SK-MEL-5 (cell line): ENCODE measurements at places on chromosomes 2 and 18. TPM values are rescaled to one million over a fixed set of nuclear protein-coding genes. Genes with fewer than 3 reads are reported as not detected.

DNA sequence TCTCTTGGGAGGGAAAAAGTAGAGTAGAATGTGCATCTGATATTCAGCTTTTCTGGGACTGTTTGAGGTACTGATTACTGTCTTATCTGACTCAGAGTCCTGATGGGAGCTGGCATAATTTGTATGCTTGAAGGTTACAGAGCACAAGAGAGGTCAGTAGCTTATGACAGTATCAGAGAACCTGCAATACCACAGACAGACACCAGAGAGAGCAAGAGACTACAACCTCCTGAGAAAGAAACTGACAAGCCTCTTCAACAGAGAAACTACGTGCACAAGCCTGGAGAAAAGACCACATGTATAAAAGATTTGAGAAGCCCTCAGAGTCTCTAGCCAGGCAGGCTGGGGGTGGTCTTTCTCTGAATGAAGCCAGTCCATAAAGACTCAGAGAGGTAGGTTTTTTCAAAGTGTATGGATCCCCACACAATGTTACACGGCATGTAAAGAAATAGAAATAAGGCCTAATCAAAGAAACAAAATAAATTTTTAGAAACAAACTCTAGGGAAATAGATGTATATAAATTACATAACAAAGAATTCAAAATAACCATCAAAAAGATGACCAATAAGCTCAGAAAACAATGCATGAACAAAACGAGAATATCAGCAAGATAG, 568.3 kb downstream of the LRRTM4 start:
- DNase-seq: peak; percentile 88

Gene DAW1
- 0.08 TPM in 1 of 2 replicates, not detected in the other for total RNA-seq

- no peak for DNase-seq
Observed at GRCh38 chr2:206614811-206615210, 27.5 kb upstream of the FAM237A start.

DNA sequence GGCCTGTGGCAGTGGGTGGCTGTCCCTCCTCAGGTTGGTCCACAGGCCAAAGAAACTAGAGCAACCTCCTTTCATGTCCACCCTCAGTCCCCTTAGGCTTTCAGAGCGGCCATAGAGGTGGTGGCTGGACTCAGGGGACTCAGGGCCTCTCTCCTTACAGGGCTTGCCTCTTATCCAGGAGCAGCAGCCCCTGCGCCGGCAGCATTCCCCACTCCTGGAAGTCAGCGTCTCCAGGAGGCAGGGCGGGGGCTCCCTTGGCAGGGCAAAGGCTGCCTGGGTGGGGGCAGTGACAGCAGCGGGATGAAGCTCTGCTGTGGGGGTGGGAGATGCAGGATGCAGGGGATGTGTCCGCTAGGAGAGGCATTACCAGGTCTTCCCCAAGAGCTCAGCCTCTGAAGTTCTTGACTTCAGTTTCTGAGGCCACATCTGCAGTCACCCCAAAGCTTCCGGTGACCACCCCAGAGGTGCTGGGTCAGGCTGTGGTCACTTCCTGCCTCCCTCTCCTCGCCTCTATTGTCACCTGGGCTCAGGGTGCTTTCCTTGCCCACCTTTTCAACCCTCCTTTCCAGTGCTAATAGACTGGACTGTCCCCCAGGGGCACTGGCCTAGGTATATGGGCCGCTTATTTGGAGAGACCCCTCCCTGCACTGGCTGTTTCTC, 8.6 kb upstream of the GPR55 start:
- no peak for DNase-seq

GRCh38 chr18:55588111-55588869, at the start of gene TCF4:
Gene TCF4, minus strand, starts transcription at chr18:55588192. Its CDS starts 1,076 bp downstream, at chr18:55587116.
- peak; percentile 17 for DNase-seq

- DNase-seq: no peak
Observed at GRCh38 chr2:167420211-167420610, 531.9 kb downstream of the XIRP2 start.

DNA sequence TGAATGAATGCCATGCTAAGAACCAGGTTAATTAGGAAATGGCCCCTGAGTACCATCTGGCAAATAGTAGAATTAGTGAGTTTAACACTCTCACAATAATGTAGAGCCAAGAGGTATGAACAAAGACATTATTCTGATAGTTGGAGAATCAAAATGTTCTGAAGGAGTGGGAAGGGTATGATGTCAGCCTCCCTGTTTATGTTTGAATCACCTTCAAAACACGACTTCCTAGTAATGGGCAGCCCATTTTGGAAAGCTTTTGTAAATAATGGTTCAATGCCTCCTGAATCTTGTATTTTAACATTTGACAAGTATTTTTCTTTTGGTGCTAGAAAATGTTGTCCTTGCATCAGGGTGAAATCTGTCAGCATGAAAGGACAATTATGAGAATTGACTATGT, 108.3 kb downstream of the DSEL start:
- DNase-seq: no peak

Gene SUMO1
- 133 and 145 TPM in 2 replicates for total RNA-seq

DNA sequence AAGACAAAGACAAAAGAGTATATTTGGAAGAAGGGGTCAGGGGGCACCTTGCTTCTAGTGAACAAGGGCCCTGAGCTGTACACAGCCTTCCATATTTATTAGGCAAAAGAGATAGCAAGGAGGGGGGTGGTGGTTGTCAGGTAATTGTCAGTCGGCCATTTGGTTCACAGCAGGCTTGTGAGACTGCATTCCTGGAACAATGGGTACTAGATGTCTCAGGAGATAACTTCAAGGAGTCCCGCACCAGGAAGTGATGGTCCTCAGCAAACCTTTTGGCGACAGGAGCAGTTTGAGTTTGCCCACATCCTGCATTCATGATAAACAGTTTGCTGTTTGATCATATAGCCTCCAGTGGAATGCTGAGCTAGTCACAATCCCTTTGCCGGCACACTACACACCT, 376.4 kb upstream of the RAB12 start:
- DNase-seq: no peak

Gene ELOA2
- total RNA-seq: not detected in 2 replicates

Gene CFAP65
- 0.16 and 0.24 TPM in 2 replicates for total RNA-seq

DNA sequence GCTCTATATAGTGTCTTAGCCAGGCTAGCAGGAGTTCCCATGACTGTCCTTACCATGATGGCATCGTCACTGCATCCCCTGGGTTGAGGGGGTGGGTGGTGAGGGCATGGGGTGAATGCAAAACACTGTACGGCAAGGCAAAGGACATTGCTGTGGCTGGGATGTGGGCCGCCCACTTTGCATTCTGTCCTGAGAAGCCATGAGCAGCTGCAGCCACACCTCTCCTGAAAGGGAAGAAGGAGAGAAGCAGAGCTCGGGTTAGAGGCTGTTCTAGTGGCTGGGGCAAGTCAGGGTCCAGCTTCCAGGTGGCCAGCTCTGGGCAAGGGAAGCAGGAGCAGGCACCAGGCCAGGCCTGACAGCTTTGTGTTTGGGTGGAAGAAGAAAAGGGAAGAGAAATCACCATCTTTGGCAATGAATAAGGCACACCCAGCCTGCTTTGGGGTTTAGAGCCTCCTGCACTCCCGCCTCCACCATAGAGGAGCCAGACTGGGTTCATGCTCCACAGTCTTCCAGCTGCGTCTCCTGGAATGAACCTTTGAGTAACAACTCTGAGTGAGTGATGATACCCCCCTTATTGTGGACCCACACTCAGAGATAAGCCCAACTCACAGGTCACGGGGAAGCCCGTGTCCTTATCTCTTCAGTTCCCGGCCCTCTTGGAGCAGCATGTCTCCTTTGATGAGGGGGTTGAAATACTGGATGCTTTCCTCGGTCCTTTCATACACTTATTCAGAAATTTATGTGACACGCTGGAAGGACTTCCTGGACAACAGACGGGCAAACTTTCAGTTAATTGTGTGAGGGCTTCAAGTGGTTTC, 63.4 kb downstream of the INPP4A start:
- DNase-seq: no peak

DNA sequence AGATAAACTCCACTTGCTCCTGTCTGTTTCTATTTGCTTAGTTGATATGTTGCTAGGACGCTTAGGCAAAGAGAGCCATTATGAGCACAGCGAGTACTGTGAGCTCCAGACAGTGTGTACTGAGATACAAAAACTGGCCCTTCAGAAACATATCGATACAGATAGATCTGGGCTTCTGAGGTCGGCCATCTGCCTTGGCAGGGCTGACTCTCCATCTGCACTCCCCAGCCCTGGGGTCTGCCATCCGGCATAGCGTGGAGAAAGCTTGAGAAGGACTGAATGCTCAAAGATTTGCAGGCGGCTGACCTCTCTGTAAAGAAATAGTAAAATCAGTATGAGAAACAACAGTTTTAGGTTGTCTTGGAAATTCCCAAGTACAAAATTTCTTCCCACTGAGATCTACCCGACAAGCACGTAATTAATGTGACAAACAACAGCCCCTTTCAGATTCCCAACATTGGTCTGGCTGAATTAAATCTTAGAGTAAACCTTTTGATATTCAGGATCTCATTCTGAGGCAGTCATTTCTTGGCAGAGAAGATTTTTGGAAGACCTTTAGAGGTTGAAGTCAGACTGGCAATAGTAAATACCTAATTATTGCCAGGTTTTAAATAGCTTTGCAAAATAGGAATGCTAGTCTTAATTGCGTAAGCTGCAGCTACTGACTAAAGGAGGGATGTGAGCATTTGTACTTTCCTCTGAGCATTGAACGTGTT, 127.4 kb downstream of the CHST9 start:
- no peak for DNase-seq

DNA sequence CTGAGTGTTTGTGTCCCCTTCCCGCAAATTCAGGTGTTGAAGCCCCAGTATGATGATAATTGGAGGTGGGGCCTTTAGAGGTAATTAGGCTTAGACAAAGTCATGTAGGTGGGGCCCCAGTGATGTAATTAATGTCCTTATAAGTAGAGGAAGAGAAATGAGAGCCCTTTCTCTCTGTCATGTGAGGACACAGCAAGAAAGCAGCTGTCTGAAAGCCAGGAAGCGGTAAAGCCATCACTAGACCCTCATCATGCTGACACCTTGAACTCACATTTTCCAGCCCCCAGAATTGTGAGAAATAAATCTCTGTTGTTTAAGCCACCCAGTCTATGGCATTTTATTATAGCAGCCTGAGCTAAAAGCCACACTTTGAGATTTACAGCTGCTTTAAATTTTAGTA, 1580.0 kb downstream of the LRP1B start:
- DNase-seq: no peak

Gene CDCA7
- 19.7 and 20.8 TPM in 2 replicates for total RNA-seq

Gene CAVIN2
- total RNA-seq: not detected in 2 replicates

GRCh38 chr2:48873666-48874065, 118.1 kb upstream of the LHCGR start:
- DNase-seq: no peak

GRCh38 chr2:128925631-128926030, 607.0 kb upstream of the HS6ST1 start:
- DNase-seq: no peak

GRCh38 chr2:18319987-18320386, 240.5 kb downstream of the RDH14 start:
- DNase-seq: no peak

GRCh38 chr18:45049578-45050319, 369.1 kb downstream of the SETBP1 start:
- DNase-seq: no peak

Gene MEMO1
- 52.9 and 56.2 TPM in 2 replicates for total RNA-seq

Gene FAP
- total RNA-seq: 0.37 and 2.3 TPM in 2 replicates

DNA sequence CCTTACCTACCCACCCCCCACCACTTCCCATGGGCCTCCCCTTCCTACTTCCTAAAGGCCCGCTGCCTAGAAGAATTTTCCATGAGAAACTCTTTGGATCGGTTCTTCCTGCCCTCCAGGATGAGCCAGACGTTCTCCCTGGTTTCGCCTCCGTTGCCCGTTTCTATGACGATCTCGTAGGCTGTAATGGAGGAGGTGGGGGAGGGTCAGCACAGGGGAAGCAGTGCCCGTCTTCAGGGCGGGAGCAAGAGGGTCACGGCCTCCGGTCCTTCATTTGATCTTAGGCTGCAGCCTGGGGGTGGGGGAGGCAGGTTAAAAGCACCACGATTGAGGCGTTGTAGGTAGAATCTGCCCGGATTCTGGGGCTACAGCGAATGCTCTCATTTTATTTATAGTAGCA, 172.0 kb downstream of the LOXHD1 start:
- no peak for DNase-seq

- no peak for DNase-seq
Observed at GRCh38 chr2:154698296-154698720, at the start of gene KCNJ3. Gene KCNJ3, plus strand, starts transcription at chr2:154698695. Its CDS starts 81 bp downstream, at chr2:154698776.

DNA sequence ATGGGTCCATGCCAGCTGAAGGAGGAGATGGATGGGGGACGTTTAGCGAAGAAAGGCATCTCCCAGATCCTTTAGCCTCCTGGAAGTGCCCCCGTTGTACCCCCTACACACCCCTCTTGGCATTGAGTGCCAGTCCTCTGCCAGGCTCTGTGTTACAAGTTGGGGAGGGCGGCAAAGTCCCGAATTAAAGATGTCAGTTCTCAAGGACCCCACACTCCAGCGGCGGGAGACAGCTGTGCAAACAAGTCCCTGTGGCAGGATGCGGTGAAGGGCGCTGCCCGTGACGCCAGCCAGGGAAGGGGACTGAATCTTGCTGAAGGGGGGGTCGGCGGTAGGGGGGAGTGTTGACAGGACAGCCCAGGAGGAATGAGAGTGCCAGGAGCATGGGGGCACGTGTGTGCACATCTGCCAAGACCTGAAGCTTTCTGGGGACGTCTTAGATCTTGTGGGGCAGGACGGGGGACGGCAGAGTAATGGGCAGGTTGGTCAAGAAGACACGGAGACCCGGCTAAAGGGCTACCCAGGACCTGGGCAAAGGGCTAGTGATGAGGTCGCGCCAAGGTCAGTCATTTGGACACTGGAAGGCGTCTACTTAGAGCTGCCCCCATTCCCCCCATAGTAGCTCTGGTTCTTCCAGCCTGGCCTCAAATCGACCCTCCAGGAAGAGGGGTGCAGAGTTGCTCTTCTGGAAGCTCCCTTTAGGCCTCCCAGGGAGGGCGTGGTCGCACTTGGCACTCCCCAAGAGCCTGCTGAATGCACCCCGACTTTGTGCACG, 2.8 kb upstream of the CTDSP1 start:
- DNase-seq: no peak

Gene PCARE
- 0.03 TPM in 1 of 2 replicates, not detected in the other for total RNA-seq

DNA sequence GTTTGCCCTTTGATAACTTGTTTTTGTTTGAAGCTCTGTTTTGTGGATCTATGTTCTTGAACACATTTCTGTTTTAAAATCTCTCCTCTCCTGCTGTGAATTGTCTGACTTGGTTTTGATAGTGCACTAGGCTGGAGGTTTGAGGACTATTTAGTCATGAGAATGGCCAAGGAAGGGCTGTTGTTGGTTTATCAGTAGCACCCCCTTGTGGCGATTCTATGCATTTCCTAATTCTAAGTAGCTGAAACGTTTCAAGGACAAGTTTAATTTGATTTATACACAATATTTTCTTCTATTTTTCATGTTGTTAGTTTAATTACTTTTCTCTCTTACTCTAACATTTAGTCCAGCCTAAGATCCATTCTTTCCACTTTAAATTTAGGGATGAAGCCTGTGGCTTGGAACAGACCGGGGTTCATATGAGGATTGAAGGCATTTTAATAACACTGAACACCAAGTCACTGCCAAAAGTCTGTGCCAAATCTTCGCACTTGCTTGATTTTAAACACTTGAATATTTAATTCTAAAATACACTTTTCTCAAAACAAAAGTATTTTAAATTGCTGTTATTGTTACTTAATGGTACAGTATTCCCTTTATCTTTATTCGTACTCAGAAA, 166.0 kb downstream of the SOCS6 start:
- peak; percentile 76 for DNase-seq
